ENCODE measurements at places on chromosomes 12 and 14.

DNA sequence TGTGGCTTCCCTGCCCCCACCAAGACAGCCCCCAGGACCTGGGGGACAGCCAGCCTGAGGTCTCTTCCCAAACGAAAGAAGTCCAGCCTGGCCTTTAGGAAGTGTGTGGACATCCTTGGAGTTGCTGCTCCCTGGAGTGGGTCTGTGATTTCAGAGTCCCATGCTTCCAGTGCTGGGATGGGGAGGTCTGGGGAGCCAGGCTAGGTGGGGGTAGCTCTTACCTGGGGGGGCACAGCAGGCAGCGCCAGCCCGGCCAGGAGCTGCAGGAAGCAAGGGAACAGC lies 509 bp downstream of the PGF start:
- DNase-seq, result no peak

GRCh38 chr12:62670986-62671720 lies 204.5 kb downstream of the MON2 start:
- no peak for DNase-seq

DNA sequence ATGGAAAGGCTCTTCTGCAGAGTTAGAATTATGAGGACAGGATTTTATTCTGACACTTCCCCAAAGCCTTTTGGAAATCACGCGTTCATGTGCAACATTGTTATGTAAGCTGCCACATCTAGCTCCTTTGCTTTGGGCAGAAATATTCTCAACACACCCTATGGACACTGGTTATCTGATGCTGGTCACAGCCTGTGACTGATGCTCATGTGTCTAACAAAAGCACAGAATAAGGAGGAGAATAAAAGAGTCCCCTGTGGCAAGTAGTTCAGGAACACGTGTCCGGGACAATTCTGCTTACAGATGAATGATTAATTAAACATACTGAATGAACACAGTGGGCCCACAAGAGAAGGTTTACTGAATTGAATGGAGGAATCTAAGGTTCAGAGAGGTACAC lies 22.1 kb downstream of the FOXN3 start:
- no peak for DNase-seq

DNA sequence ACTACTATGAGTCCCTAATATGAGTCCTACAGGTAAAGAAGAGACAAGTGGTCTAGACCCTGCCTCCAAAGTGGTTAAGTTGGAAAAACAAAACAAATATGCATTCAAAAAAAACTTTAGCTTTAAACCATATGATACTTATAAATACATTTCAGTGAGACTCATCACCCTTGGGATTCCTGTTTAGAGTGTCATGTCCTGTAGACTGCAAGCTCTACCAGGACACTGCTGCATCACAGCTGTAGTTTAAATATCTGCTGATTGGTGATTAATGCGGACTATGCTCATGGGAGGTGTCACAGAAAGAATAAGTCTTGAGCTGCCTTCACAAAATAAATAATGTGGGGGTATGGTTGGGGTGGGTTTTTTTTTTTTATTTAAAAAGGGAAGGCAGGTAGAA lies 8.8 kb upstream of the LGR5 start:
- DNase-seq, result no peak

GRCh38 chr12:27094726-27095125 lies 12.3 kb upstream of the C12orf71 start:
- no peak for DNase-seq

- DNase-seq, result no peak
Measured at GRCh38 chr14:99315197-99315596, 43.2 kb upstream of the BCL11B start.

GRCh38 chr12:115638733-115639647 lies 638.5 kb downstream of the MED13L start:
- DNase-seq, result no peak

GRCh38 chr14:35416108-35416750 lies 11.7 kb upstream of the NFKBIA start:
- no peak for DNase-seq

- no peak for DNase-seq
Measured at GRCh38 chr12:27474344-27474743, 27.8 kb downstream of the SMCO2 start.

DNA sequence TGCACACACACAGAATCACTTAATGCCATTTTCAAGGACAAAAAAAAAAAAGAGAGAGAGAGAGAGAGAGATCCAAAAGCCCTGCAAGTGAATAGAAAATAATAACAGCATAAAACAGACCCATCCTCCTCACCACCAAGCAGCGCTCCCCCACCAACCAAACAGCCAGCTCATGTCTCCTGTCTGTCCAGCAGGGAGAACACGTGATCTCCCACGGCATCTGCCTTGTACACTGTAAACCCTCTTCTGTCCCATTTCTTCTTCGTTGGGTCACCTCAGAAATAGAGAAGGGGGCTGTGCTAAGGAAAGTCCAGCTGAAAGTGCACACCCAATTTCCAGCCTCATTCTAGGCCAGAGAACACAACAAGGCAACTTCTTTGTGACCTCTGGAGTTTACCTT lies 222.5 kb downstream of the EXOC5 start:
- no peak for DNase-seq

- DNase-seq, result no peak
Measured at GRCh38 chr14:23563473-23564180, 4.0 kb downstream of the AP1G2 start.

DNA sequence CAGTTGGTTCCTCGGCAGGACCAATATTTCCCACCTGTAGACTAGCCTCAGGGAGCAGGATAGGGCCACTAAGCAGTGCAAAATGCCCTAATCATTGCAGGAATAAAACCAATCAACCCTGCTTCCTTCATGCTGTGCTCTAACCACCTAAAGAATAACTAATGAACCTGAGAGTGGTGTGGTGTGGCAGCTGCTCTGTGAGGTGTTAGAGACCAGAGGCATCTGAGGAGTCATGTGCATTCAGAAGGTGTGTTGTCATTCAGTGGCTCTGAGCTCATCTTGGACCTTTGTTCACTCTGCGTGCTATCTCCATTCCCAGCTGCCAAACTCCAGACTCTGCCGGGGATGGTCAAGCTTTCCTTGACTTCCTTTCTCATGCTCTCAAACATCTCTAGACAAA lies 136.7 kb upstream of the EGLN3 start:
- DNase-seq, result no peak

GRCh38 chr12:124233041-124233796 lies 61.7 kb upstream of the RFLNA start:
- DNase-seq, result no peak

GRCh38 chr14:70036665-70037064 lies 152.1 kb downstream of the SLC8A3 start:
- DNase-seq, result no peak

- no peak for DNase-seq
Measured at GRCh38 chr12:98211909-98212695, 303.3 kb upstream of the TMPO start.

GRCh38 chr14:103555559-103556337 lies 6.7 kb downstream of the BAG5 start:
- no peak for DNase-seq

DNA sequence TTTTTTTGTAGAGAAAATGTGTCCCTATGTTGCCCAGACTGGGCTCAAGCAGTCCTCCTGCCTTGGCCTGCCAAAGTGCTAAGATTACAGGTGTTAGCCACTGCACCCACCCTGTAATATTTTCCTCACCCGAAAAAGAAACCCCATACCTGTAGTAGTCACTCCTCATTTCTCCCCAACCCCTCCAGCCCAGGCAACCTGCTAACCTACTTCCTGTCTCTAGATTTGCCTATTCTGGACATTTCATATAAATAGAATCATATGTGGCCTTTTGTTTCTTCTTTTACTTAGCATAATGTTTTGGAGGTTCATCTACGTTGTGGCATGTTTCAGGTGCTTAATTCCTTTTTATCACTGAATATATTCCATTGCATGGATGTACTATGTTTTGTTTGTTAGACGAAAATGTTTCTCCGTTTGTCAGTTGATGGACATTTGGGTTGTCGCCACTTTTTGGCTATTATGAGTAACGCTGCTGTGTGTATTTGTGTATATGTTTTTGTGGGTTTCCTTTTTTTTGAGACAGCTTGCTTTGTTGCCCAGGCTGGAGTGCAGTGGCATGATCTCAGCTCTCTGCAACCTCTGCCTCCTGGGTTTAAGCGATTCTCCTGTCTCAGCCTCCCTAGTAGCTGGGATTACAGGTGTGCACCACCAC lies 6.2 kb downstream of the ANKRD13A start:
- DNase-seq, result no peak

DNA sequence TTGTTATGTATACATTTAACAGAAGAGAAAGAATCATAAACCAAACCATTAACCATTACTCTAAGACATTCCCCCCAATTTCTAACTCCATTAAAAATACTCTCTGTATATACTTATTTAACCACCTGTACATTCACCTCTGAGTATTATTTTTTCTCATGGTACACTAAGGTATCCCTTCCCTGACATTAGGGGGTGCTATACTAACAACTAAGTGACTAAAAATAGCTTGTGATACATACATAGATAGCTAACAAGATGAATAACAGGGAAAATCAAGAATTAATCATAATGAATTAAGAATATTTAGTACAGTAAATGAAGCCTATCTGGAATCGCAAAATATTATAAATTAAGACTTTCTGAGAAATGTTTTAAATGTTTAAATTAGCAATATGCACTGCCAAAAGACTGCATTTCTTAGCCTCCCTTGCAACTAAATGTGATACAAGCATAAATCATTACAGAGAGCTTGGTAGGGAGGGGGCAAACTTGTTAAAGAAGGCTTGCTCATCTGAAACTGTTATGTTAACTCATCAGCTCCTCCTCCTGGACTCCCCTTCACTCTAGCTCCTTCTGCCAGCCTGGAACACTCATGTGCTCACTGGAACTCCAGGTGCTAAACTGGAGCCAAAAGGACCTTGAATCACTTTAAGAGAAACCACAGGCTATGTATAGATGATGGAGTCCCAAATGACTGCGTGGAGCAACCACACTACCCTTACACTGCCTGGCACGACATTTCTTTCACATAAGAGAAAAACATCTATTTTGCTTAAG lies 14.9 kb downstream of the C2CD5 start:
- no peak for DNase-seq

DNA sequence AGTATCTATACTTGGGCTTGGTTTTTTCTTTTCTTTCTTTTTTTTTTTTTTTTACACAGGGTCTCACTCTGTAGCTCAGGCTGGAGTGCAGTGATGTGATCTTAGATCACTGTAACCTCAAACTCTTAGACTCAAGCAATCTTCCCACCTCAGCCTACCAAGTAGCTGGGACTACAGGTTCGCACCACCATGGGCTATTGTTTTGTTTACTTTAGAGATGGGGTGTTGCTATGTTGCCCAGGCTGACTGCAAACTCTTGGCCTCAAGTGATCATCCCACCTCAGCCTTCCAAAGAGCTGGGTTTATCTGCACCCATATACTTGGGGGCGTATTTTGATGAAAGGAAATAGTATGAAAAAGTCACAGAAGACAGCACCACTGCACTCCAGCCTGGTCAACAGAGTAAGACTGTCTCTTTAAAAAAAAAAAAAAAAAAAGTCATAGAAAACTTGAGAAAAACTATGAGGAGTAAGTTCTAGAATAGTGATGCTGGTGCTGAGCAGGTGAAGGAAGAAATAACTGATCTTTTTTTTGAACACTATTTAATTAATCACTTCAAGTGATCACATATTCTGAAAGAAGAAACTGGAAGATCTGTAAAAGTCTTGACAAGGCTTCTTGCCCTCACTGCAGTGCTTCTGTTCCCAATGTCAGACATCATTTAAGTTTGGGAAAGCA lies 53.8 kb upstream of the NPFF start:
- no peak for DNase-seq

DNA sequence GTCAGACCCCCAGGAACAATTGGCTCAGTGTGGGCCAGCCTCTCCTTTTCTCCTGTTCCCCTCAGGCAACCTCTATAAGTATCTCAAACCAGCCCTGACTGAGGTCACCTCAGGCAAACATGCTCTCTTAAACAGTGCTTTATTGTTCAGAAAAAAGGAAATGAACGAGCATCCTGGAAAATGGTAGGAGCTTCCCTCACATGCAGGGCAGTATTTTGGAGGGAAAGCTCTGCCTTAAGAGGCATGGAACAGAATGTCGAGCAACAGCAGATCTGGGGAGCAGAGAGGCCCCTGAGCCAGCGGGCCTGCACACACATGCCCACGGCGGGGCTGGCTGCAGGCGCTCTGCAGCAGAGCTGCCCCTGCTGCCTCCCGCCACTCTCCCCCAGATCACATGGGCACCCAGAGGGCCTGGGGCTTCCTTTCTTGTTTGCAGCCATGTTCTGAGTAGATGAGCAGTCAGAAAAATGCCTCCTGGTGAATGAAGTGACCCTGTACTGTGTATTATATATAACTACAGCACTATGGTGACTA lies 42.0 kb downstream of the MOK start:
- DNase-seq, result no peak

GRCh38 chr14:103624860-103625259 lies 4.2 kb upstream of the KLC1 start:
- no peak for DNase-seq

DNA sequence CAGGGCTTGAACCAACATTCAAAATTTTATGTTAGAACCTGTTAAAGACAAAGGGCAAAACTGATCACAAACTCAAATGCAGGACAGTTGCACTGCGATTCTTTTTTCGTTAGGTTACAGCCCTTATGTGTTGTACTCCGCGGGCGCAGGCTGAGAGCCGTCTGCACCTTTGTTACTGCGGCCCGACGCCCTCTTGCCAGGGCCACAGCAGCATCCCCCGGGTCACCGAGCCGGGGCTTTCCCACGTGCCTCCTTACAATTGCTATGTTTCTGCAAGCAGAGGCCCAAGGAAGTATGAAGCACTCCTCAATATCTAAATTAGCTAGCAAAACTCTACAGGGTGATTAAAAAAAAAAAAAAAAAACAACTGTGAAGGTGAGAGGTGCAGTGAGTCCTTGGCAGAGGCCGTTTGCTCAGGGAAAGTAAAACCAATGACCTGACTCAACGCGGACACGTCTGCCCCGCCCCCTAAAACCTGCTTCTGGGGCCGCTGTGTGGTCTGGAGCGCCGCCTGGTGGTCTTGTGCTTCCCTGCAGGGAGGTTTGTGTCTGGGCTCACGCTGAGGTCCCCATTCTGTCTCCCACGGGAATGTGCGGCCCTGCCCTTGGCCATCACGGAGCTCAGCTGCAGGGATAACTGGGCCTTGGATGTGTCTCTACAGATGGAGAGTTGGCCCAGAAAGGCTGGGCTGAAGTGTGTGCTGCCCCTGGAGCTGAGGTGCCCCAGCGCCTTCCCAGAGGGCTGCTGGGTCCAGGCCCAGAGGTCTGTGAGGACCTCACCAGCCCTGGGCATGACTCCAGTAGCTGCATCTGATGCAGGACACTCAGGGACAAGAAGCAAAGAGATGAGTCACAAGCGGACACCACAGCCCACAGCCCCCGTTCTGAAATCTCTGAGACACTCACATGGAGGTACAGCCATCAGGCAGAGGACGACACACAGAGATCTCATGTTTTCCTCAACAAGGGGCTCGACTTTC lies 418.5 kb downstream of the TMEM121 start:
- no peak for DNase-seq
